KG1 (cell line): ENCODE measurements at places on chromosomes 16 and 17.

GRCh38 chr17:18970582-18971480 is 18.9 kb downstream of the SLC5A10 start:
- no peak for DNase-seq

DNA sequence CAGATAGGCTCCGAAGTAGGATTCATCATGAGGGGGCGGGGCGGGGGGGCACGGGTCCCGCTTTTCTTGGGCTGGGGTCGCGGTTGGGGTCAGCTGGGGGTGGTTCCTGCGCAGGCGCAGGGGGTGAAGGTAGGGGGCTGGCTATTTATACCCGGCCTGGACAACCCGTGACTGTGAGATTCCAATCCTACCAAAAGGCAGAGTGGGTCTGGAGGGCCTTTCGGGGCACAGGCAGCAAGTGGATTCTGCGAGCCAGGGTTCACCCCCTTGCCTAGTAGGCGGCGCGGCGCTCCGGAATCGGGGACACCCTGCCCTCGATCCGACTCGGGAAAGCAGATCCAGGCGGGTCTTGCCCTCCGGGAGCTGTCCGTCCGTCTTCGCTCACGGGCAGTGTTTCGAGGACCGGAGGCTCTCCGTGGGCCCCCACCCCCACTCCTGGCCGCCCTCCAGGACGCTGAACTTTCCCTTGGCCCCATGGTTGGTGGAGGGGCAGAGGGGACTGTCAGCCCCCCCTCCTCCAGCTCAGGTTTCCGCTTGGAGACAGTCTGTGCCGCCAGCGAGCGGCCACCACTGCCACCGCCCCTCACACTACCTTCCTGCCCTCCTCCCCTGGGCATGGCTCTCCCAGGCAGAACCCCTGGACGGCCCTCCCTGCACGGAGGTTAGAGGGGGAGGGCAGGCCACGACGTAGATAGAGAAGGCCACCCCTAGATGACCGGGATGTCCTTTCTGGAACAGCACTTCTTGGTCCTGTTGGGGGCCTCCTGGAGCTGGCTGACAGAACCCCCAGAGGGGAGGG is 634 bp downstream of the SLC2A4 start:
- no peak for DNase-seq

GRCh38 chr17:8951206-8951605 is 14.3 kb downstream of the PIK3R5 start:
- DNase-seq: no peak

DNA sequence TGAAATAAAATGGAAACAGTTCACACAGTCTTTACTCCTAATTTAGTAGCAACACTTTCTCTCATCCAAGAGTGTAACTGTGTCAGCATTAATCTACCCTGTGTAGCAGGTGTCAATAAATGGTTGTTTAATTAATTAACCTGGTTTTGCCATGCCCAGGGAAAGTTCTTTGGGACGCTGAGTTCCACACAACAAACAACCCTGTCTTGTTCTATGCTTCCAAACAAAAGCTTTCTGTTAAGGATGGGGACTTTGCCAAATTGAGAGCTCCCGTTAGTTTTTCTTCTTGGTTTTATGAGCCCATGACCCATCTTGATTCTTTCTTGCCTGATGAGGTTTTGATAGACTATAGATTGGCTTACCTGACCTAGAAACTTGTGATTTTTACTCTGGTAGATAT is 530.1 kb downstream of the KCNJ2 start:
- DNase-seq: no peak

- no peak for DNase-seq
Observed at GRCh38 chr16:87931504-87931903, 4.8 kb downstream of the CA5A start.
